RKO (cell line): ENCODE measurements at places on chromosomes 4 and X.
A peak's percentile ranks its signal among the peaks of the same experiment; 100 is the strongest.

GRCh38 chr4:67092351-67092750 is 453.0 kb downstream of the CENPC start:
- DNase-seq = no peak

- no peak for DNase-seq
These were observed 860 bp downstream of the ZNF182 start for GRCh38 chrX:48002929-48003328.

DNA sequence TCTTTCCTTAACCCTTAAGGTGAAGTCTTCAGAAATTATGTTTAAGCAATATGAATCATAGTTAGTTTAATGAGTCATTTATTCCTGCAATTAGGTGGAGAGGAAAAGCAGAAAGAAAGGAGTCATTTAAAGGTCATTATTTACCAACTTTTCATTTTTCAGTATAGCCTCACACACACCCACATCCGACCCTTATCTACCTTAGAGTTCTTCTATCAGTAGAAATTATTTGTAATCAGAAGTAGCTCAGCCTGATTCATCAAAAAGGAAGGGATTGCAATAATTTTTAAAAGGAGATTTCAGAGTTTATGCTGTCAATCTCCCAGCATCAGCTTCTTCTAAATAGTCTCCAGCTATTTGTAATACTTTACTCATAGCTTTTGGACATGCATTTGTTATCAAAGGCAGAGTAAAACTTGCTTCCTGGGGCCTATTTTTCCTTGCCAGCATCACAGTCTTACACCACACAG is 5.9 kb downstream of the ANXA10 start:
- DNase-seq = peak; percentile 39

GRCh38 chrX:21943460-21944135 is 3.1 kb downstream of the SMS start:
- peak; percentile 90 for DNase-seq

- no peak for DNase-seq
These were observed 57.0 kb upstream of the SORBS2 start for GRCh38 chr4:185868983-185869382.

DNA sequence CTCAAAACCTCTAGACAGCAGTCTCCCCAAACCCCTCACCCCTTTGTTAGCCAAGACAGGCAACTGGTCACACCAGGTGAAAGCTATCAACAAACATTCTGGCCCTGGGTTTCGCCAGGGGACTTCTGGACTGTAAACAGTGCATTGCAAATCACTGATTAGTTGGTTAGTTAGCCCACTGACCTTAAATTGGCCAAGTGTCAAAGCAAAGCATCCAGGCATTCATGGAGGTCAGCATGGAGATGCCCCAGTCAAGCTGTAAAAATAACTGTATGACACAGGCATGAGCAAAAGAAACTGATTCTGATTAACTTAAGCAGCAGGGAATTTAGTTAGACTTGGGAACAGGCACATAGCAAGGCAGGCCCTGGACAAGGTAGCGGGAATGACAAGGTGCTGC is 156.0 kb upstream of the TTC29 start:
- no peak for DNase-seq

DNA sequence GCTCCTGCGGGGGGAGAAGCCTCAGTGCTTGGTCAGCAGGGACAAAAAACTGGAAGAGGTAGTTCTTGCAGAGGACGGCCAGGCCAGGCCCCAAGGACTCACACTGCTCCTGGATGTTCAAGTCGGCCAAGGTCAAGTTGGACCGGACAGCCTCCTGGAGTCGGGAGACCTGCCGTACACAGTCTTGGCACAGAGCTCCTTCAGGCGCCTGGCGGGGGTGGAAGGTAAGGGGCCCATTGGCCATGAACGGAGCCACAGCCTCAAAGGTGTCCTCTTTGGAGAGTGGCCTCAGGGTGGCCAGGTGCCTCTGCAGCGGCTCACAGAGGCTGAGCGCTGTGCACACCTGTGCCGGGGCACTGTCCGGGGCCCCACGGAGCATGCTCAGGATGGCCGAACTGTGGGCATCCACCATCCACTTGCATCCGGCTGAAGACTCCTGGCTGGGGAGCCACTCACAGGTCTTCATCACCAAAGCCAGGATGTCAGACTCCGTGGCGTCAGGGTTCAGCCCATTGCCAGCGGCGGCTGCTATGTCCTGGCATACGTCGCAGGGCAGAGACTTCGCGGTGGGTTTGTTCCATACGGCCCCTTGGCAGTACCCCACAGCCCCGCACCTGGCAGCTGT is 477 bp downstream of the PSAPL1 start:
- DNase-seq = no peak

DNA sequence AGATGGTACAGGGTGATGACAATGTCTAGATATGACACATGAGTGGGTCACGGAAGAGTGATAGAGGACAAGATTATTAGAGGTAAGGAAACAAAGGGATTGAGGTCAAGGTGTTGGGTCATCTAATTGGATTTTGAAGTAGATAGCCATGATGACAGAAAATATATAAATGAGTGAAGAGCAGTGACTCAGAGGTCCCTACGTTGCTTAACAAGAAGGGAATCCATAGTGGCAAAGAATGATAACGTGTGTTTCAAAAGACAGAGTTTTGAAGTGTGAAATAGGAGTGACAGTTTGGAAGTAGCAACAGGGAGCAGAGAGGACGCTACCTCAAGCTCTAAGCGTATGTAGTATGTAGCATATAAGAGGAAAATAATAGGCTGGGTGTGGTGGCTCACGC is 22.2 kb upstream of the CAMK2D start:
- DNase-seq = no peak

- DNase-seq = no peak
These were observed 255.6 kb downstream of the ASMT start for GRCh38 chrX:1870421-1870820.

DNA sequence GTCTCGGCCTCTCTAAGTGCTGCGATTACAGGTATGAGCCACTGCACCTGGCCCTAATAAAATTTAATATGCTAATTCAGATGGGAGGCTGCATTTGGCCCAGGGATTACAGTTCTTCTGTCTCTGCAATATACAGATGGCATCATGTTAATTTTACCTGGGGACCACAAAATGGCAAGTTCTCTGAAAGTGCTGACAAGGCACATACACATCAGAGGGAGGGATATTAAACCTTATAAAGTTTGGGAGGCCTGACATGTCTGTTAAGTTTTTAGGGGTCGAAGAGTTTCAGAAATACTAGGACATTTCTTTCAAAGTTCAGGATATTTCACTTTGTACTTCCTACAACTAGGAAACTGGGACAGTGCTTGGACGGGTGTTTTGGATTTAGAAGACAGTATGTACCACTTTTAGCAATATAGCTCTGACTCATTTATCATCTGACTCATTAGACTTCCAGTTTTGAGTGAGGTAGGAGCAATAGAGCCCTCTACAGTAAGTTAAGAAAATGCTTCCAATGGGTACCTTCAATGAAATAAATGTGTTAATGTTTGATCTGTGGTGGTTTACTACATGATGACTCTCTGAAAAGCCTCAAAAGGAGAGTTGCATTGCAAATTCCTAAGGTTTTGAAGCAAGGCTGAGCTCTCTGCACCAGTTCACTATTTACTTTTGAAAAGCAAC is 981.0 kb upstream of the HS3ST1 start:
- DNase-seq = peak; percentile 85

- DNase-seq = no peak
These were observed 88.9 kb downstream of the GPR143 start for GRCh38 chrX:9676738-9677097.

DNA sequence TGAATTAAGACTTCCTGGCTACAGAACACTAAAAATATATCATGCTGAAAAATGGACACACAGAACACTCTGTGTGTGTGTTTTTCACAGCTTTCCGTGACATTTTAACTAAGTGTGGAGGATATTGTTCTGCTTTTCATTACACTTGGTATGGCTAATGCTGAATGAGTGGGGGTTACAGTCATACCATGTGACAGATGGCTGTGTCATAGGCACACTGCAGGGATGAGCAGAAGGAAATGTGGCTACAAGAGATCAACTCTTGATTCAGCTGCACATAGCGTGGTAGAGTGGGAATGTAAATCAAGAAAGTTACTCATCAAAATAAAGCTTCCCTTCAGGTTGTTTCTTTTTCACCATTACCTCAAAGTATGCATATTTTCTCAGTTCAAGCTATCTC is 669.8 kb downstream of the IQCM start:
- peak; percentile 48 for DNase-seq

GRCh38 chrX:23610495-23610894 is 56.8 kb upstream of the PRDX4 start:
- DNase-seq = peak; percentile 7

DNA sequence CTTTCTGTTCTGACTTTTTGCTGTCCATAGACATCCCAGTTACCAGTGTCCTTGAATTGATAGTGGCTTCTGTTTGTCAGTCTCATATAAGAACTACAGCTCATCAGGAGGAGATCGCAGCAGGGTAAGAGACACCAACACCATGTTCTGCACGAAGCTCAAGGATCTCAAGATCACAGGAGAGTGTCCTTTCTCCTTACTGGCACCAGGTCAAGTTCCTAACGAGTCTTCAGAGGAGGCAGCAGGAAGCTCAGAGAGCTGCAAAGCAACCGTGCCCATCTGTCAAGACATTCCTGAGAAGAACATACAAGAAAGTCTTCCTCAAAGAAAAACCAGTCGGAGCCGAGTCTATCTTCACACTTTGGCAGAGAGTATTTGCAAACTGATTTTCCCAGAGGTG is 30.1 kb downstream of the GUCY1A1 start:
- no peak for DNase-seq

DNA sequence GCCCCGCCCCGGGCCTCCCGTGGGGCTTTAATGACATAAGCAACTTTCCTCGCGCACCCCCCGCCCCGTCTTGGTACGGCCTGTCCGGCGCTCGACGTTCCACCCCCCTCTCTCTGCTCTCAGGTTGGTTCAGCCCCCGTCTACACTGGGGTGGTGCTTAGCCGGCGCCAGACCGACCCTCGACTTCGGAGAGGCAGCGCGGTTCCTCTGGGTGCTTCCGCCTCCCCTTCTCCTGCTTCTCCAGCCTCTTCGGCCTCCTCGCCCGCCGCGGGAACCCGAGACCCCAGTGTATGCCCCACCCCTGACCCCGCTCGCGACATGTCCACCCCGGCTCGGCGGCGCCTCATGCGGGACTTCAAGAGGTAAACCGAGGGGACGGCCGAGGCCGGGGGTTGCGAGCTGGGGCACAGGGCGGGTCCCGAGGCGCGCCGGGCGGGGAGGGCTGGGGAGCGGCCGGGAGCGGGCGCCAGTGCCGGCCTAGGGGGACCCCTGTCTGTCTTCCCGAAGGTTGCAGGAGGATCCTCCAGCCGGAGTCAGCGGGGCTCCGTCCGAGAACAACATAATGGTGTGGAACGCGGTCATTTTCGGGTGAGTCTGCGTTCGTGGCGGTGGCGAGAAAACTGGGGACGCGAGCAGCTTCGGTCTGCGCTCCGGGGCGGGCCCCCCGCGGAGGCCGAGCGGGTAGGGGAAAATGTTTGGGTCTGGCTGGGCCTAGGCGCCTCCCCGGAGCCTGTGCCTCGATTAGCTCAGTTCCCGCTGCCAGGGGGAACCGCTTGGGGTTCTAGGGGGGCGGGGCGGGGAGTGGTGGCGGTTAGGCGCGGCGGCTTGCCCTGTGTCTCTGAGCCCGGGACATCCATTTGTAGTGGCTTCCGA is at the start of gene UBE2A:
TSS of gene UBE2A (plus strand) at position 170 of the 873 bp plus-strand sequence. CDS start at position 319, 149 bp downstream.
- peak; percentile 90 for DNase-seq

- DNase-seq = no peak
These were observed 100.9 kb upstream of the TBC1D9 start for GRCh38 chr4:140857111-140857510.

DNA sequence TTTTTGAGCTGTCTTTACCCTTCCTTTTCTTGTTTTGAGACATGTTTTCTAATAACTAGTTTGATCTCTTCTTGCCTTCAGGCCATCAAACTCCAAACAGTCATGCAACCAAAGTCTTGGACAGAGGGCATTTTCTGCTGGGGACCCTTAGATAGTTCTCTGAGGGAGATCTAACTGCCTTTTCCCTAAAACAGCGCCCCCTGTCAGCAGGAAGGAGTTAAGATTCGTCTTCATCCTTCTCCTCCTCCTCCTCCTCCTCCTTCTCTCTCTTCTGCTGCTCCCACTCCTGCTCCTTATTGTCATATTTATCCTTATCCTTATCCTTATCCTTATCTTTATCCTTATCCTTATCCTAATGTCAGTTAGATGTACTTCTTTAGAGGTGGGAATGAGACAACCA is 417.2 kb downstream of the TRAM1L1 start:
- no peak for DNase-seq

DNA sequence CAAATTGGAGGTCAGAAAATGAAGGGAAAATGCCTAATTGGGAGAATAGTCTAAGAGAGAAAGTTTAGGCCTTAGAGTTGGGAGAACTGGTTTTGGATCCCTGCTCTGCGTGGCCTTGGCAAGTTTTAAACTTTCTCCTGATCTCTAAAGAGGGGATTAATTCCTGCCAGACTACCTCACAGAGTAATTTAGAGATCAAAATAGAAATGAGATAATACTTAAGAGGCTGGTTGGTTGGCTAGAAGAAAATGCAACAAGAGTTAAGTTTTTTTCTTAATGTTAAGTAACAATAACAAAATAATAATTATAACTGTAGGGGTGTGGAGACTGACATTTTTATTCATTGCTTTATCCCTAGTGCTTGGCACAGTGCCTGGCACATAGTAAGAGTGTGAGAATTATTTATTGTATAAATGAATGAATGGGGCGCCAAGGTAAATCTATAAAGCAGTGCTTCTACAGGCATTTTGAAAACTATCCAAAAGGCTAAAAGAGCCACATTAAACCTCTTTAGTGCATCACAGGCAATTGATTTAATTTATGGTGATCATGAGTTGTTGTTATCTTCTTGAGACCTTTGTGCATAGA is 160.5 kb downstream of the RASL11B start:
- DNase-seq = no peak

DNA sequence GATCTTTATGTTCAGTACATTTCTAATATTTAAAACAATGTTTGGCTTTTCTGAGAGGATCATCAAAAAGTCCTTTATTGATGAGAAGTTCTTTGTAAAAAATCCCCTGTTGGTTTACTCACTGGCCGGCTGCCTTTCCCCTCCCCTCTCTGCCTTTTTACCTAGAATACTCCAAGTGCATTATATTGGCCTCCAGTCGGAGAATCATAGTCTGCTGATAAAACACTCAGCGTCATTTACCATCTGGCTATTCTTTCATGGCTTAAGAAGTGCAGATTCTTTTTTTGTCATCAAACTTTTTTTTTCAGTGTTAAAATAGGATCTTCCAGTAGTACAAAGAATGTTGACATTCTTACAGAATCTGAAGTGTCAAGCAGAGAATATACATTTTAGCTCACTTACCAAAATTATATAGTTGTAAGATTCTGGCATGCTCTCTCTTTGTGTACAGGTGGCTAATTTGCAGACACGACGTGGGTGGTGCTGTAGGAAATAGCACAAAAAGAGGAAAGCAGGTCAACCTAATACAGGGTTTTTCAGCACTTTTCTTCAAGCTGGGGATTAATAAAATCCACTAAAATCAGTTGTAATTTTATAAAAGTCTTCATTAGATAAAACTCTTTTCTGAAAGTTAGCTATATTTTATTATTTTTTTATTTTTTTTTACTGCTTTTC is 731.8 kb downstream of the KCTD8 start:
- no peak for DNase-seq

GRCh38 chrX:76555816-76556215 is 128.3 kb downstream of the MAGEE1 start:
- peak; percentile 52 for DNase-seq
